Left cardiac atrium (tissue), 4 donors: ENCODE measurements at places on chromosomes 1 and 21.

DNA sequence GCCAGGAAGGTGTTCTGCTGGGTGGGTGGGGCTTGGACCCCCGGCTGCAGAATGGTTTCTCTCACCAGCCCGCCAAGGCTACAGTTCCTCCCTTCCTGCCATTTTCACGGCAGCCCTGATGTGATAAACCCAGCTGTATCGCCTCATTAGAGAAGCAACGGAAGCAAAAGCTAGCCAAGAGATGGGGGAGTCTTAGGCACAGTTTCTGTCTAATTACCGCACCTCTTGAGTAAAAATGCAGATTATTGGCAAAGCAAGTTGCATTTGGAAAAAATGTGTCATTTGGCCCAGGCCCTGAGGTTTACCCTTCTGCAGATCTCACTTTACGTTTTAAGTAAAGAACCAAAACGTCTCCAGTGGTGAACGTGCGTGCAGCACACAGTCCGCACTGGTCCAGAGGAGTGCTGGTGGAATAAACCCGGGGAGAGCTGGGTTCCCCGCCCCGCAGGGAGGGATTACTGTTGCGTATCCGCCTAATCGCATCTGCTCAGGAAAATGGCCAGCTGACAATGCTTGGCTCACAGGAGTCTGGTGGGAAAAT, 109.9 kb downstream of the GALNT2 start:
- peak; percentile 85 for DNase-seq

GRCh38 chr1:36108314-36108713, 16.7 kb downstream of the COL8A2 start:
- DNase-seq: no peak

DNA sequence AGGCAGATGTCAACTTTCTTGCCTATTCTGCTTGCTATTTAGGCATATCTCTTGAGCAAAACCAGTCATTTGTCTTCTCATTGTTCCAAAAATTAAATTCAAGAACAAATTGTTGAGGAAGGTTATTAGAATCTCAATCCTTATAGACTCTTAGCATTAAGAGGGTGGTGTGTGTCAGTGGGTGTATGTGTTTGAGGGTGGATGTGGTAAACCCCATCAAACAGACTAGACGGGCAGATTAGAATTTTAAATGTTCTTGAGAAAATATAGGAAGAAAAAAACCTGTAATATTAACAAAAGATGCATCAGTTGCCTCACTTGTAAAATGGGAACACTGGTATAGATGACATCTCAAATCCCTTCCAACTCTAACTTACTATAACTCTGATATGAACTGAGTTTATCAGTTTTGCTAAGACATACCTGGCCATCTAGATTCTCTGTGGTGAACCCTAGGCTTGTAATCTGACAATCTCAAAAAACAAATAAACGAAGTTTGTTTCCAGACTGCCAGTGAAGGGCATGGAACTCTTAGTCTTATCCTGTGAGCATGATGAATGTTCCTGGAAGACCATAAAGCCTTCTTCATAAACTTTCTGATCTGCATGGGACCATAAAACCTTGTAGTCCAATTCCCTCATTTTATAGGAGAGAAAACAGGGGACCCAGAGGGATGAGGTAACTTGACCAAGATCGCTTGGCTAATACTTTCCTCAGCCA, 176.3 kb upstream of the SGIP1 start:
- no peak for DNase-seq

DNA sequence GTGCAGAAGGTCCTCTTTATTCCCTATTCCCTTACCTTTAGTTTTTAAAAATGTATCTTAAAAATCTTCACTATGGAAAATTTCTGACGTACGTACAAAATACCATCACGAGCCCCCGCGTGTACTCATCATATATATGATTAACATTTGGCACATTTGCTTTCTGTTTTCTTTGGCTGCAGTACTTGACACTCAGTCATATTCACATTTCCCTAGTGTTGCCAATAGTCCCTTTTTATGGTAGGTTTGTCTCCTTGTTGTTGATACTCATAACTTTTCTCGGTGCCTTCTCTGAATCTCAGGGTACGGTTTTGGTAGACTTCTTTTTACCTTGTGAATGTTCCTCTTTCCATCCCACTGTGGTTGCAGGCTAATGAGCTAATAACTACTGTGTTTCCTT, 23.3 kb downstream of the KDM4A start:
- no peak for DNase-seq

DNA sequence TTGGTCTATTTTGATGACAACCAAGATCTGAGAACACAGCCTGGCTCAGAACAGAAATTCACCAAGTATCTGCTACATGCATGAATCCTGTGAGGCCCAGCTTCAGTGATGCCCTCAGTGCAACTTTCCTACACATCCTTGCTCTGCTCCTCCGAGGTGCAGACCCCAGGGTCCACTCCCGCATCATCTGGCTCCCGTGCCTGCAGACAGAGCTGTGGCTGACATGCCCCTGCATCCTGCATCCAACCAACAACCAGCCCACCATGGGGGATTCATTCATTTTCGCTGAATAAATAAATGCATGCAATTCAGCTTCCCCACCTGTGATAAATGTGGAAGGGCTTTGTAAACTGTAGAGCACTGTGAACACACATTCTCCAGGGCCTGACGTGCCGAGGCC, 112.3 kb downstream of the GLIS1 start:
- no peak for DNase-seq

- no peak for DNase-seq
Measured at GRCh38 chr1:178689769-178690168, 35.3 kb upstream of the RALGPS2 start.

DNA sequence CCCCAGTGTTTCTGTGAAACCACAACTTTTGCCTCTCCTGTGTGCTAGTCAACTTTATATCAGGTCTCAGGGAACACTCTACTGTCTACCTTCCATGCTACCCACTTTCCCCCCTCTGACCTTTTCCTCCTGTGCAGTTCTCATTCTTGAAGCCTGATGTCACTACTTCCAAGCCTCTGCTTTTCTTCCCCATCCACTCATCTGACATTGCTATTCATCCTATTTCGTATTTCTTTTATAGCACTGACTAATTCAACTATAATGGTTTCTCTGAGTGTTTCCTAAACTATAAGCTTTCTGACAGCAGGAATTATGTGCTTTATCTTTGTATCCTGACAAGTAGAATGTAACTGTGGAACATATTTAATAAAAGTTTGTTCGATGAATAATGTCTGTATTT, 18.2 kb upstream of the DPH5 start:
- DNase-seq: no peak

GRCh38 chr1:177181631-177182291, 11.0 kb downstream of the BRINP2 start:
- DNase-seq: peak; percentile 58

GRCh38 chr1:48000883-48001282, 3.7 kb upstream of the TRABD2B start:
- DNase-seq: no peak

DNA sequence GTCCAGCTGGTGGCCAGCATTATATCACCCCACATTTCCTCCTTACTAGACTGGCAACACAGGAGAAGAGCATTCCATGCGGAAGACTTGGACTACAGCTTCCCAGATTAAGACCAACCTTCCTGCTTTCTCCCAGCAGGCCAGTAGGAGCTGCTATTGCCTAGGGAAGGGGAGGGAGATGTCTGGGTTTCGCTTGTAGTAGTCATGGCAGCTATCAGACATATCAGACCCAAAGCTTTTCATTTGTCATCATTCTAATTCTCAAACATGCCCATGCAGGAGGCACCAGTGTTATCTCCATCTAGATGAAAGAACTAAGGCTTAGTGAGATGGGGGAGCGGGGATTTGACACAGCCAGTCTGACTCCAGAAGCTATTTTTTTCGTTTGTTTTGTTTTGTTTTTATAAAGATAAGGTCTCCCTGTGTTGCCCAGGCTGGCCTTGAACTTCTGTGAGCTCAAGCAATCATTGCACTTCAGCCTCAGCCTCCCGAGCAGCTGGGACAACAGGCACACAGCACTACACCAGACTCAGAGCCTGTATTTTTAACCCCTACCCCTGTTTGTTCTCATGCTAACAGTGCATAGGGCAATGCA, 4.5 kb downstream of the PLA2G2A start:
- DNase-seq: peak; percentile 58

DNA sequence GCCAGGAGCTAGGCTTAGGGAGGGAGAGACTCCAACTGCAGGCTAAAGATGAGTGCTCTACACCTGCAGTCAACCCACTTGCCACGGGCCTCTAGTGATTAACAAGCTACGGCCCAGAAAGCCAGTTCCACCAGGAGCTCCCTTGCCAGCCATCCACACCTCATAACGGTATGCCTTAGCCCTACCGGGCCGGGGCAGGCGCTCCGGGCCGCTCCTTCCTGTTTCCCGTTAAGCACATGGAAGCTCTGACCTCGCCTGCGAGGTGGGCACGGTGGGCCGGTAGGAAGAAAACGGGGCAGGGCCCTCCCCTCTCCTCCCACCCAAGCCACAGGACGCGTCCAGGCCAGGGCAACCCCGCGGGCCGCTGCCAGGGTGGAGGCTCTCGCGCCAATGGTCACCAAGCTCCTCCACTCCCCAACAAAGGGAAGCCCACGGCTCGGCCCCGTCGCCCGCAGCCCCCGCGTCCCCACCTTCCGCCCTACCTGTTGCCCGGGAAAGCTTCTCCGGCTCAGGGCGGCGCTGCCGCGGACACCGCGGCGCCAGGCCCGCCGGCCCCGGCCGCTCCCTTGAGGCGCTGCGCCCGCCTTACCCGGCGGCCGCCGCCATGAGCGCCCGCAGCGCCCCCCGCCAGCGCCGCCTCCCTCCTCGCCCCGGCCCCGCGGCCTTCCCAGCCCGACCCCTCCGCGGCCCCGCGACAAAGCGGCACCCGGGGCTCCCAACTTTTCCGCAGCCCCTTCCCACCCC, 627 bp downstream of the CERS2 start:
- DNase-seq: peak; percentile 52

GRCh38 chr1:159088050-159088449, 11.5 kb upstream of the AIM2 start:
- no peak for DNase-seq
